Thoracic aorta (tissue), 2 donors: ENCODE measurements at places on chromosomes 5 and 9. TPM values are rescaled to one million over a fixed set of nuclear protein-coding genes. Genes with fewer than 3 reads are reported as not detected.

The EIF4E1B gene
- not detected for total RNA-seq

The FREM1 gene
- total RNA-seq = 24.8 TPM

The NUDT2 gene
- total RNA-seq = 20.8 TPM

The PRR16 gene
- 19.8 TPM for total RNA-seq

DNA sequence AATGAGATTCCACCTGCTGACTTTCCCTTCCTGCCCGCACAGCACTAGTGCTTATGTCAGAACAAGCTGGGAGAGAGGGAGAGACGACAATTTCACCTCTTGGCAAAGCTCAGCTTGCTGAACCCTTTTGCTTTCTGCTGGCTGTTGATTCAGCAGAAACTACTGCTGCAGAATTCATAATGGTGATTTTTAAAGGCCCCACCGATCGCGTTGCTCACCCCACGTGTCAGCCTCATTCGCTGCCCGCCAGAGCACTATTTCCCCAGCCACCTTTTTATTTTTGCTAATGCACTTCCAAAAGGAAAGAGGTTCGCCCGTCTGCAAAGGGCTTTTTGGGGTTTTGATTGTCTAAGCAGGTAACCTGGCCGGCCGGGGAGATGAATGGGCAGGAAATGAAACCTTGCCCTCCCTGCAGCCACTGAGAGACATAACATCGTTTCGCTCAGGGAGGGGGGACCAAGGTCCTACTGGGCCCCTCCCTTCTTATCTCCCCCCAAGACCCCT lies 1.3 kb downstream of the PPP2R2B start:
- DNase-seq = no peak

GRCh38 chr5:177988989-177989625 lies 6.9 kb downstream of the PROP1 start:
- DNase-seq = no peak

DNA sequence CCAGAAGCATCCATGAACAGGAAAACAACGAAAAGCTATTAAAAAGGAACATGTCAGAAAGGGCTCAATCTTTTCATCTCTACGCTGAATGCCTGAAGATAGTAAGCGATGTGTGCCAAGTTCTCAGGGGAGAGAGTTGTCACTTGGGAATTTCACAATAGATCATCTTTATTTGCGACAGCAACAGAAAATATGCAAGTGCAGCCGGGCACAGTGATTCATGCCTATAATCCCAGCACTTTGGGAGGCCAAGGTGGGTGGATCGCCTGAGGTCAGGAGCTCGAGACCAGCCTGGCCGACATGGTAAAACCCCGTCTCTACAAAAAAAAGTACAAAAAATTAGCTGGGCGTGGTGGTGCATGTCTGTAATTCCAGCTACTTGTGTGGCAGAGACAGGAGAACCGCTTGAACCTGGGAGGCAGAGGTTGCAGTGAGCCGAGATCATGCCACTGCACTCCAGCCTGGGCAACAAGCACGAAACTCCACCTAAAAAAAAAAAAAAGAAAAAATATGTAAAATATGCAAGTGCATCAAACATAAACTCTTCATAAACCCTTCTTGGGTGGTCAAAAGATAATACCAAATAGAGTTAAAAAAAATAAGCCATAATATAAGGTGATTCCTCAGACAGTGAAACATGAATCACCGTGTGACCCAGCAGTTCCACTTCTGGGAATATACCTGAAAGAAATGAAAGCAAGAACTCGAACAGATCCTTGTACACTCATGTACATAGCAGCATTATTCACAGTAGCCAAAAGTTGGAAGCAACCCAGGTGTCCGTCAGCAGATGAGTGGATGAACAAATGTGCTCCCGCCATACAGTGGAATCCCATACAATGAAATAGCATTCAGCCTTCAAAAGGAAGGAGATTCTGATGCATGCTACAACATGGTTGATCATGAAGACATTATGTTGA lies 16.2 kb downstream of the SFXN1 start:
- DNase-seq = no peak

DNA sequence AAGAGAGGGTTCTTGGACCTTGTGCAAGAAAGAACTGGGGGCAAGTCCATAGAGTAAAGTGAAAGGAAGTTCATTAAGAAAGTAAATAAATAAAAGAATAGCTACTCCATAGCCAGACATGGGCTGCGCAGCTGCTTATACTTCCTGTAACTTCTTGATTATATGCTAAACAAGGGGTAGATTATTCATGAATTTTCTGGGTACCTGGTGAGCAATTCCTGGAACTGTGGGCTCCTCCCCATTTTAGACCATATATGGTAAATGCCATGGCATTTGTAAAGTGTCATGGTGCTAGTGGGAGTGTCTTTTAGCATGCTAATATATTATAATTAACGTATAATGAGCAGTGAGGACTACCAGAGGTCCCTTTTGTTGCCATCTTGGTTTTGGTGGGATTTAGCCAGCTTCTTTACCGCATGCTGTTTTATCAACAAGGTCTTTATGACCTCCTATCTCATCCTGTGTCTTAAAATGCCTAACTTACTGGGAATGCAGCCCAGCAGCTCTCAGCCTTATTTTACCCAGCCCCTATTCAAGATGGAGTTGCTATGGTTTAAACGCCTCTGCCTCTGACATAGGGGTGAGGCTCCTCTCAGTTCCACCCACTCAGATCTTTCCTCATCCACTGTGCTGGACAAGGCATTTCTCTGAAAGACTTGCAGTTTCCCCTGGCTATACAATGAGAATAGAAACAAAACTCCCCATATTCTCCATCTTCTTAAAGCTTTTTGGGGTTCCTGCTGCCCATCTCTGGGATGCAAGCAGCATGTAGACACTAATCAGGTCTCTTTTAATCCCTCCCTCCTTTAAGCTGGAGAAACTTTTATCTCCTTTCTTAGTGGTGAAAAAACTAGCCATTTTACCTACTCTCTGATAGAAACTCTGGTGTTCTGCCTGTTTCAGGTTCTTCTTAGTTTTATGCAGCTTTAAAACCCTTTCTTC lies 91.2 kb downstream of the ARRDC3 start:
- DNase-seq = no peak

DNA sequence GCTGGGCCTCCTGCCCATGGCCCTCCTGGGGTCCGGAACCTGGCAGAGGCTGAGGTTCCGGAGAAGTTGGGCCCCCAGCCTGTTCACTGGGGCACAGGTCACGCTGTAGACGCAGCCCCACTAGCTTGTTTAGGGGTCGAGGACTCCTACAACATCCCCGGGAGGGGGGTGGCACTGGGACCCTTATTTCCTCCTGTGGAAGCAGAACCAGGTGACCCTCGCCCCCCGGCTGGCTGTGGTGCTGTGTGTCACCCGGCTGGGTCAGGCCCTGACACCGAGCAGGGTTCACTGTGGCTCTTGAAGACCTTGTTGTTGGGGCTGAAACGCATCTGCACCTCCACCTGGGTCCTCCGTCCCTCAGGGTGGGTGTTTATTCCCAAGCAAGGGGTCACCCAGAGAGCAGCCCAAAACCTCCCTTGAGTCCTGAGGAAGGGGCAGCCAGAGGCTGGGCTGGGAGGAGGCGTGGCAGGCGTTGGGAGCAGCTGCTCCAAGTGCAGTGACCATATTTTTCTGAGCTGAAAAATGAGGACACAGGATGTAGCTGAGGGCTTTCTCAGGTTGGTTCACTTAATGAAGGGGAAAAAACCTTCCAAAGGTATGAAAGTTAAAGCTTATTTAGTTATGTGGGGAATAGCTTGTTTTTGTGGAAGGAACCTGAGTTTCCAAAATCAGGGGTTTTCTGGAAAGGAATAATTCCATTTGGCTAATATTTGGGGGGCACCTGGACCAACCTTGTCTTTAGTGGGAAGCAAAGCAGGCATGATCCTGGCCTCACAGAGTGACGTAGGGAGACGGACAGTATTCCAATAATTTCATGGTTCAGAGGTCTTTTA lies 164.7 kb upstream of the IER5L start:
- DNase-seq = no peak
